Omental fat pad (tissue), 4 donors: ENCODE measurements at places on chromosomes 6 and 20.

DNA sequence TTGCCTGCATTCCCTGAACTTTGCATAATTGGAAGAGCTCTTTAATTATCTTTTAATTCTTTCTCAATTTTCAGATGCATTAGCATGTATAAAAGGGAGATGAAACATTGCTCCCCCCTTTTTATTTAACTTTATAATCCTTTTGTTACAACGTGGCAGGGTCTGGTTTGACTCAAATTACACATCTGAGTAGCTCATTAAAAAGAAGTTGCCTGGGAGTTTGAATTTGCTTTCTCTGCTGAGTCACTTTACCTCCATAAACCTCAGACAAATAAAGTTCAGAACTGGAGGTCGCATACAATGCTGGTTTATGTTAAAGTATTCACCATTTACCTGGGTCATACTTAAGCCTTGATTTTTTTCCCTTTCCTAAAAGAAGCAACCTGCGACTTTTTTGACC lies 495.2 kb downstream of the PREX1 start:
- DNase-seq: no peak

DNA sequence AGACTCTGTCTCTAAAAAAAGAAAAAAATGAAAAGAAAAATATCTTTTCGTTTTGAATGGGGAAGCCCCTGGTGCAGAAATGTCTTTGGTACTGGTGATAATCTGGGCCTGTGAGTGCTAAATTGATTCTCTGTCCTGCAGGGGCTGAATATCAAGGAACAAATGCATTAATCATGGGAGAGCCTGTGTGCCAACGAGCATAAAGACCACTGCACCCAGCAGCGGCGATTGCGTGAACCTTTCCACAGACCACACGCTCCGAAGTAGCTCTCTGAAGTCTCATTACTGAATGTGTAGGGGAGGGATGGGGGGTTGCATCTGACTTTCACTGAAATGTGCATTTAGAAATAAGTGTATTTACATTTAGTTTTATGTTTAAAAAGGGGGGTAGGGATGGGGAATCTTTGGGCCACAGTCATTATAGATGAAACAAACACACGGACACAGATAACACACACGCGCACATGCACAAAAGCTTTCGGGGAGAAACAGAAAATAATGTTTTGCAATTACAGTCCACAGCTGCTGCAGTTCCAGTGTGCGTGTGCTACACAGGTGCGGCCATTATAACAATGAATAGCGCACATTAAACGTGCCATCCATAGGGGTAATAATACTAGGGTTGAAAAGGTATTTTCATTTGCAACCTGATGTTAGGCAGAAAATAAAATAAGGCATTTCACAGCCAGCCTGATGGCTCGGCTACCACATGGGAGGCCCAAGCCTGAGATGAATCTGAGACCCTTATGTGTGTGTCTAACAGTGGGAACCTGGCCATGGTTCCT lies 154.0 kb downstream of the MBOAT1 start:
- no peak for DNase-seq

- DNase-seq: no peak
These were observed 38.4 kb upstream of the PHACTR3 start for GRCh38 chr20:59565768-59566461.

DNA sequence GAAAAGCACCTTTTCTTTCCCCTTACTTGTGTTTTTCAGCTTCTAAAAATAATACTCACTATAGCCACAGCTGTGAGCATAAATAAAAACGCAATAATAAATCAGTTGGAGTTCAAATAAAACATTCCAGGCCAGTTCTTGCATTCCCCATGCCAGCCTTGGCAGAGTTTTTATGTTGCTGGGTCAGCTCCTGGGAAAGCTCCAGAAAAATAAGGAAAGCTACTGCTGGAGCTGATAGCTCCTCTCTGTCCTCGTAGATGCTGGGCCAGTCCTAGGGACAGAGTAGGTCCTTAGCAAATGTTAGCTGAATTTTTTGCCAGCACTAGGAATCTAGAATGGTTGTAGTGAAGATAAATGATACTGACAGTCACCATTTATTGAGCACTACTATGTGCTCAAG lies 389.0 kb upstream of the SYNCRIP start:
- DNase-seq: no peak

DNA sequence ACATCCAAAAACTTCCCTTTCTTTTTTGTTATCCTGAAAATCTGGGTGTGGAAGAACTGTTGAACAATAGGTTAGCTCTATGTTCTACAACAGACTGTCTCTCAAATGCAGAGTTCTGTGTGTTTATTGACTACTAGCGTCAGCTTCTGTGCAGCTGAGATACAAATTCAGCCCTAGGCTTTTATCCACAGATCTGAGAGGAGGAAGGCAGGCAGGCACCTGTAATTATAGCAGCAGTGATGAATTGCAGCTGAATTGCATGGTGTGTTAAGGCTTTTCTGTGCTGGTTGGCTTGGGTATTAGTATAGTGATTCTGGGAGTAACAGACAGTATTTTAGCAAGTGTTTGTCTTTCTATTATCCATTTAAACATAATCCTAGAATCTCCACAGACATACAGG lies 24.4 kb downstream of the GRIK2 start:
- no peak for DNase-seq

GRCh38 chr6:137849981-137850714 lies 16.9 kb upstream of the TNFAIP3 start:
- no peak for DNase-seq

- DNase-seq: no peak
These were observed 540.9 kb upstream of the MAN1A1 start for GRCh38 chr6:119890470-119890869.

GRCh38 chr20:15818651-15819071 lies 754.6 kb downstream of the KIF16B start:
- DNase-seq: no peak

DNA sequence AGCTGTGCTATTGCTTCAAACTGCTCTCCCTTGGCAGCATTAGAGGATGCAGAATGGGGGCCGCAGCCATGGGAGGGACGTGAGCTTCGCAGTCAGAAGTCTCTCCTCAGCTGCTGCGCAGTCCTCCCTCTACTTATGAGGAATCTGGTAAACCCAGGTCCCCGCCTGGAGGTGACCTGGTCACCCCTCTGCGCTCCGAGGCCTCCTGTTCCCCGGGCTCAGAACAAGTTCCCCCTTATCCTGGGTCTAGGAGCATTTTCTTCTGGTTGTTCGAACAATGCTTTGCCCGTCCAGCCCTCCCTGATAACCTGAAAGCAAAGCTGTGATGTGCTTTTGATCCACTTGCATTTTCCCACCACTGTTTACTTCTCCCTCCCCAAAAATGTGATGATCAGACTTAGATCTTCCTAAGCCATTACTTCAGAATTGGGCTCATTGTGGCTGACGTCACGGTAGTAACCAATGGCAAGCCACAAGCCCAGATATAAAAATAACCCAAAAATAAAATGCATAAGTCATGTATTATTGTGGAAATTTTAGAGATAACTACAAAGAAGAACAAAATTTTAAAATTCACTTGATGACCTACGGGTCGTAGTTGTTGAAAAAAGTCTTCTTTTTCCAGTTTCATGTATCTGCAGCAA lies 80.7 kb downstream of the SERAC1 start:
- no peak for DNase-seq

DNA sequence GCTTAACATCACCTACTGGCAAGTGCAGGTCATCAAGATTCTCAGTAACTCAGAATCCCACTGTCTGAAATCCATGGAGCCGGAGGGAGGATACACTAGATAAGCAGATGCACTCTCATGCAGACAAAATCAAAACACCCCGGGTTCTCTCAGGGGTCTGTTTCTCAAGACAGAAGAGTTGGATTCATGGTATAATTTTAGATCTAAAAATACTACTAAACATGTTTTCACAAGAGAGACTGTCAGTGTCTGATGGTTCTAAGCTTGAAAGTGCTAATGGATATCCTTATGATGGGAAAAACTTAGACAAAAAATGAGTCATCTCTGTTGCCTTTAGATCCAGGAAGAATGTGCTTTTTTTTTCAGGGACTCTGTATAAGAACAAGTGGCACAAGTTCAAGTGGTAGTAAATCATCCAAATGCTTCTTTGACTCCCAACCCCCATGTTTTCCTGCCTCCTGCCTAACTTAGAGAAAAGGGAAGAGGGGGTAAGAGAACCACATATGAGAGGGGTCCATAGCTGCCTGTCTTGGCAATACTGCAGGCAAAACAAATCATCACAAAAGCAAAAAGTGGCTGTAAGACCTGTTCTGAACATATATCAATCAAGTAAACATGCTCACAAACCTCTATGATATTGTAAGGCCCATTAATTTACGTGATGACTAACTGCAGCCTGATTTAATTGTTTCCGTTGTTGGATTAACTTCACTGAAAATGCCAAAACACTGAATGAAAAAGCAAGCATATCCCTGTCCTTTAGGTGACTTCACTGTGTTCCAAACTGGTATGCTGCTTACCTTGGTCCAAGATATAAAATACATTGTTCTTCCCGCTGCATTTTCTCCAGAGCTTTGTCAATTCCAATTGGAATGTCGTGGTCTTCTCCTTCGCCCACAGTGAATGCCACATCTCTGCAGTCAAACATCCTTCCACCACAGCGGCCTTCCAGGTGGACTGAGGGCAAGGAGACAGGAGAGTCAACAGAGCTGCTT lies 84.0 kb upstream of the TULP1 start:
- DNase-seq: no peak

DNA sequence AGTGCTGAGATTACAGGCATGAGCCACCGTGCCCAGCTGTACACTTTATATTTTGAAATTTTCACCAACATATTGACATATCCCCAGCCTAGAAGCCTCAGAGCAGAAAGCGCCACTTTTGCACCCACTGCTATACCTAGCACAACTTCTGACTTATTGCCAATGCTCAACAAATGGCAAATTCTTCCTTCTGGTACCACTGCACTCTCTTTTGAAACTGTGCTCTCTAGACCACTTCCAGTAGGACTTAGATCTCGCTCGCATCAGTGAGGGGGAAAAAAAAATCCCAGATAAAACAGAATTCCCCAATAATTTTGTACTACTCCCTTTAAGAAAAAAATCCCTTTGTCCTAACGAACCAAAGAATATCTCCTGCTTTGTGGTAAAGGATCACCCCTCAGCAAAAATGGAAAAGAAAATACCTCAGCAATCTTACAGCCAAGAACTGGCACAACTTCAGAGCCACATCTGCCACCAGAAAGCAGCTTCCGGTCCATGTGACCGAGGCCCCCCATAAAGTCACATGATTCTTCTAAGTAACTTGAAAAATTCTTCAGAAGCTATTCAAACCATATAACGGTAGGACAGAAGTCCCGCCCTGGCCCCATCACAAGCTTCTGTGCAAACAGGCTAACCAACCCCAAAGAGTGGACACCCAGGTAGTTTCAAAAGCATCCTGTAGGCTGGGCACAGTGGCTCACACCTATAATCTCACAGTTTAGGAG lies 18.5 kb upstream of the IL17F start:
- DNase-seq: no peak

DNA sequence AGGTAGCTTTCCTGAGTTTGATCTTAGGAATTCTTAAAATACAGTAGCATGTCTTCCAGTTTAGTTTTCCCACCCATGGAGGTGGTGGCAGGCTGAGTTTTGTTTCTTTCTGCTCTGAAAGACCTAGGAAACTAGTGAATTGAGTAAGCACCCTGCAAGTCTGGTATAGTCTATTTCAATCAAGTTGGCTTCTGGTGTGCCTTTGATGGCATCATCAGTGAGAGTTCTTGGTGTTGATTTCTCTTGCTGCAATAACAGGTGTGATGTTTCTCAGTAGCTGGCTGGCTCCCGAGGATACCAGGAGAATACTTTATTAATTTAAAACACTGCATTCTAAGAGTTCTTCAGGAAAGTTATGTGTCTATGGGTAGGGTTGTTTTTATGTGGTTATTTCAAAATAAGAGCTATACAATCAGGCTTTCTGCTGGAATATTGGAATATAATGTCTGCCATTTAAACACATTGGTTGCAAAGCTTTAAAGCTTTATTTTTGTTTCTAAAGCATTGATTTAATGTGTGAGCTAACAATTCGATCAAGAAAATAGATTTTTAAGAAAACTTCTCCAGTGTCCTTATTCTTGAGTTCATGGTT lies 19.0 kb downstream of the VAPB start:
- DNase-seq: no peak

GRCh38 chr6:92989656-92990055 lies 429.7 kb downstream of the EPHA7 start:
- no peak for DNase-seq

DNA sequence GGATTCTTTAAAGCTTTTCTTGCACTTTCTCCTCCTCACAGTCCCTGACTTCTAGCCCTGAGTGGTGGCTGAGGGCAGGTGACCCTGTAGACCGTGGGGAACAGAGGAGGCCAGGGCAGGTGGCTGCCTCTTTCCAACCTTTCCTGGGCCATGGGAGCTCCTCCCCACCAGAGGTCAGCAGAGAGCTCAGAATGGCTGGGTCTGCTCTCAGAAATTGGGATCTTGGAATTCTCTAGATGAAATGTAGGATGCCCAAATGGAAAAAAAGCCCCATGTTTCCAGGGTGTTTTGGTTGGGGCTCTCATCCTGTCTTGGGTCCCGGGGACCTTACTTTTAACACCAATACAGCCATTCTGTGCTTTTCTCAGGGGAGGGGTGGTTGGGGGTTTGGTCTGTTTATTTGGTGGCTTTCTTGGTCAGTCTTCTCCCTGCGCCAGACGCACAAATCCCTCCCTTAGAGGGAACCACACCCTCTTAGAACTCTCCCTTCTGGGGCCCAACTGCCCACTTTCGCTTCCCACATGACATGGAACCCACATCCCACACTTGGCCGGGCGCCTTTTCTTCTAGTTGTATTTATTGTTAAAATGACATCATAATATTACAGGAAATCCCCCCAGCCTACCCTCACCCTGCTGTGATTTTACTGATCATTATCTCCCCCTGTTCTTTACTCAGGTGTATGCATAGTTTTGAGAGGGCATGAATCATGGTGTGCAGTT lies 17.9 kb downstream of the GNAS start:
- DNase-seq: peak; percentile 40

DNA sequence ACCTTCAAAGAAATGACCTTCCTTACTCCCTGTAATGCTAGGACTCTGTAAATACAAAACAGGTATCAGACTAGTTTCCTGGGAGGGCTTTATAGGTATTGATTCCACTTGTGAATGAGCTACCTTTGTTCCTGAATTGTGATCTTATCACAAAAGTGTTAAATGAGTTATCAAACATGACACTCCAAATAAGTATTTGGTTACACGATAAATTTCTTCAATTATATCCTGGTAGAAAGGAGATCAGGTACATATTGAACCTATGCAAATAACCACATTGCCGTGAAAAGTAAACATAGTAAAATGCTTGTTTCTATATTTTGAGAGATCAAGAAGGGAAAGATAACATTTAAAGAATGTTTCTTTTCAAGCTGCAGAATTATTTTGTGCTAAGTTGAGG lies 285.3 kb downstream of the HIVEP2 start:
- no peak for DNase-seq

DNA sequence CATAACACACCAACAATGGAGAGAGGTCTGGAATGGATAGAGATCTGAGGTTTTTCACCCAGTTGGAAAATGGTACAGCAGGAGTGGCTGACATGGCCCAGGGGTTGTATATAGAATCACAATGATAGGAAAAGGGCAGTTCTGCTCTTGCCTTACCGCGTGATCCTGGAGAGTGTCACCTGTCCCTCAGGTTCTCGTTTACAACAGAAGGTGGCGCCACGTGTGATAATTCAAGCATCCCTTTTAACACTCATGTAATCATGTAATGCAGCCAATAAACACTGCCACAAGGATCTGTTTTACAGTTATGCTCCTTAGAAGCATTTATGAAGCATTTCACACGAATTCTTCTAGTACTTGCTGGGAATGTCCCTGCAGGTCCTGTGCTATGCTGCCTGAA lies 12.9 kb upstream of the WFDC2 start:
- DNase-seq: no peak
